ENCODE measurements at places on chromosomes 3 and 15.
A peak's percentile ranks its signal among the peaks of the same experiment; 100 is the strongest.

- DNase-seq, result no peak
These were observed 32.0 kb downstream of the ATG7 start for GRCh38 chr3:11304175-11304574.

GRCh38 chr3:128081226-128081625 is 29.0 kb downstream of the SEC61A1 start:
- no peak for DNase-seq

DNA sequence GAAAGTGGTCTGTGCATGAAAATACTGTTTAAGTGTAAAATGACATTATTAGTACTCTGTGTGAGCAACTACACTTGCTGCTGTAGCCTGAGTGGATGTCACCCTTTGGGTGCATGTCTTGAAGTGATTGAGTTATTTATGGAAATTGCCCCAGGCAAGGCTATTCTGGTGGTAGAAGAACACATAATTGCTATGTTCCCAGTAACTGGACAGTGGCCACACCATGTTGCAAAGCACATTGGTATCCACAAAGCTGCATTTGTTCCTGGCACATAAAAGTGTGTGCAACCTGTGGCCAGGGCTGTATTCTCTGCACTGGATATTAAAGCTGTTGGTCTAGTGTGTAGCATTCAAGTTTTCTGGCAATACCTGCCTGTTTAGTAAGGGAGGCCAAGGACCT is 23.8 kb downstream of the MTMR14 start:
- DNase-seq, result peak; percentile 34

- DNase-seq, result no peak
These were observed 104.9 kb upstream of the MANF start for GRCh38 chr3:51280176-51280575.

DNA sequence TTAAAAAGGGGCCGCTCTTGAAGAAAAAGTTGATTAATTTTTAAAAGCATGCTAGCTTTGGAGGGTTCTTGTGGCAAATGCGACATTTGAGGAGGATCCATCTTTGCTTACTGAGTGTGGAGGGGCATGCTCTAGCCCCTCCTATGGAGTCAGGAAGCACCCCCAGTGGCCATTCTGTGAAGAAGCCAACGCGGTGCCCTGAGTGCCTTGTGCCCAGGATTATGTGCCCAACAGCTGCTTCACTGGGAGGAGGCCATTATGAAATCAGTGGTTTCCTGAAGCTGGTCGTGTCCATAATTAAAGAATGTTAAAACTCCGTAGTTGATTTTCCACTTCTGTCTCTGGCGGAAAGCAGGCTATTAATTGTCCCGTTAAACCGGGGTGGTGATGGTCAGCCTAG is 69.1 kb upstream of the TNFAIP8L3 start:
- no peak for DNase-seq

Measured in adipocyte (in vitro differentiated cells).